ENCODE measurements at places on chromosomes 6 and 20.

GRCh38 chr6:53939830-53940229, 145.0 kb downstream of the LRRC1 start:
- no peak for DNase-seq

DNA sequence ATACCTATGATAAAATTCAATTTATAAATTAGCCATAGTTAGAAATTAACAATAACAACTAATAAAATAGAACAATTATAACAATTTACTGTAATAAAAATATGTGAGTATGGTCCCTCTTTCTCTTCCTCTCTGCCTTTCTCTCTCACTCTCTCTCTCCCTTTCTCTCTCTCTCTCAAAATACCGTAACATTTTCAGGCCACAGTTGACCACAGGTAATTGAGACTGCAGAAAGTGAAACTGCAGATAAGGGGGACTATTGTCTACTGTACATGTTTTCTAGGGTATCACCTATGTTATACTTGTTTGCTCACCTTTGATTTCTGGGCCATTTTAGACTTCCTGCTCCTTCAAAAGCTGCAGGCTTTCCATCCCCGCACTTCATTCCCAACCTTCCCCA, 46.8 kb downstream of the LY86 start:
- no peak for DNase-seq

DNA sequence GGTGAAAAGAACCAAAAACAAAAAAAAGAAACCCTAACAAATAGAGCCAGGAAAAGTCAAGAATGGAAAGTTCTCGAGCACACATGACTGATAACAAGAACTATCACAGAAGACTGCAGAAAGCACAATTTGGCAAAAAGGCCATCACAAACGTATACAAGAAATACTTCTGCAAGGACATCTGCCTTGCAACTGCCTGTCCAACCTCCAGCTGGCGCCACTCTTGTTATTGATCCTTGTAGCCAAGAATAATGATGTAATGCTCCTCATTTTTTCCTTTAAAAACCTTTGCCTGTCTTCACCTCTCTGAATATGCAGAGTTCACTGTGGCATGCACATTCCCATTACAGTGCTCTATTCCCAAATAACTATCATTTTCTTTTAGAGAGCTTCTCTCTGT, 87.9 kb upstream of the BMP5 start:
- peak; percentile 16 for DNase-seq

DNA sequence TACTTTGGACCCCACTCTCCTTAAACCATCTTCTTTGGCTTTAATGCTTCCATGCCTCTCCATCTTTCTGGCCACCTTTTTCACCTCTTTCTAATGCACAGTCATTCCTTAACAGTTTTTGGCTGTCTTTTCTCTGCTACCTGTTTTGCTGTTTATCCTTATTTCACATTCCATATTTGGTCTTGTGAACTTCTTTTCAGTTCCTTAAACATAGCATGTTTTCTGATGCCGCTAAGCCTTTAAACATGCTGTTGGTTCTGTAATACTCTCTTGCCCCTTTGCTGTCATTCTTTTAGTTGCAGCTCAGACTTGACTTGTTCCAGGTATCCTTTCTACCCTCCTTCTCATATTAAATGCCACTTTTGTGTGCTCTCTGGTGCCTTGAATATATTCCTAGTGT, 35.8 kb downstream of the TOP1 start:
- no peak for DNase-seq

DNA sequence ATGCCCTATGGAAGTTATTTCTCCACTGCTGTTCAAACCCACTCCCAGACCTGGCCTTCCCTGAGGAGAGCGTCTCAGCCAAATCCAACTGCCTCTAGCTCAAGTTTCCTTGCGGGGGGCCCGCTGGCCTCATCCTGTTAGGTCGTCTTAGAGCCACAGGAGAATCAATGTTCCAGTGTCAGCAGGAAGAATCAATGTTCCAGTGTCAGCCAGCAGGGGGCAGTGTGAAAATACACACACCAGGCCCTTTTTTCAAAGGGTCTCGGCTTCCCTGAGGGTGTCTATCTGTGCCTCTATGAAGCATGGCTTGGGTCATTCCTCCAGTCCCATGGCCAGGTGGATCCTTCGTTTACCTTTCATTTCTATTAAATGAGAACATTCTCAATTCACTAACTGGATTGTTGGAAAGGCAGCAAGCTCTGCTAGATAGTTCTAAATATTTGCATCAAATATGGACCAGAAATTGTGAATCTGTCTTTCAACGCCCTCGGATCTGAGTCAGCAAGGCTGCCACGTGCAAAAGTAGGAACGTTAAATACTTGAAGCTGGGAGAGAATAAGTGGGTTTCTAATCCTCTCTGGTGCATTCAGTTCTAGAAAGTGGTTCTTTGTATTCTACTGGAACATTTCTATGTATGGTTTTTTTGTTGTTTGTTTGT, 19.2 kb downstream of the PRND start:
- peak; percentile 54 for DNase-seq
